ENCODE measurements at places on chromosomes 12 and 14.
A peak's percentile ranks its signal among the peaks of the same experiment; 100 is the strongest.

DNA sequence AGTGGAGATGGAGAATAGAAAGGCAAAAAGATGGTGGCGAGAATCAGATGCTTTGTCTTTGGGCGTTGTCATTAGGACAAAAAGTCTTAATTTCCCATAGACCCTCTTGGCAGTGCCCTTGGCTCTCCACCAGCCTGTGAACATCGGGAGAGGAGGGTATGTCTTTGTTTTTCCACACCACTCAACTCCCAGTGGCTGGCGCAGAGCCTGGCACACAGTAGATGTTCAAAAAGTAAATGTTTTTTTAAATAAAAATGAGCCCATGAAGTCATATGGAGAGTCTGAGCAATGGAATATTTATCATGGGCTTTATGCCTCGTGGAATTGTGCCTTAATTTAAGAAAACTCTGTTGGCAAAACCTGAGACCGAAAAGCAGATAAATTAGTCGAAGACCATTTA, 90.4 kb downstream of the SRGAP1 start:
- no peak for DNase-seq

- DNase-seq: no peak
Observed at GRCh38 chr14:105411017-105411941, 8.3 kb upstream of the MTA1 start.

GRCh38 chr14:44897845-44898151, 63.9 kb downstream of the KLHL28 start:
- no peak for DNase-seq

DNA sequence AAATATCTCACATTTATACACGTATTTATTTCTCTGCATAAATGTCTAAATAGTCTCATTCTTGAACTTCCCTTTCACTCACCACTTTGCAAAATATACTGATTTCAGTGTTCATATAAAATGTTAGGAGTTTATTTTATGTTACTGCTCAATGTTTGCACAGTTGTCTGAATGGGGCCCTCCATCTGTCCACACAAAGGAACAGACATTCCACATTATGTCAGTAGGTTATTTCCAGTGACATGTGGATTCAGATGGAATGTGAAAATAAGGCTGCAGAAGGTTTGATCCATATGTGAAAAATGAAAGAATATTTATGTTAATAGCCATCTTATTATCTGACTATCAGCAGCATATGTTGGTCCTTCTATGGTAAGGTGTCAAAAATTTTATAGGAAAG, 994.4 kb upstream of the SEL1L start:
- DNase-seq: no peak

GRCh38 chr12:24252602-24253001, 303.1 kb upstream of the SOX5 start:
- DNase-seq: peak; percentile 90
